MG63 (cell line): ENCODE measurements at places on chromosomes 1 and 21. TPM values are rescaled to one million over a fixed set of nuclear protein-coding genes. Genes with fewer than 3 reads are reported as not detected.

Gene AQP10
- not detected in 2 replicates for total RNA-seq

Gene HNRNPCL4
- total RNA-seq, result not detected in 2 replicates

Gene PGLYRP3
- total RNA-seq, result not detected in 2 replicates

Gene PLCH2
- not detected in 2 replicates for total RNA-seq

Gene CYP4Z1
- total RNA-seq, result not detected in 2 replicates

Gene FASLG
- not detected in 2 replicates for total RNA-seq

Gene OR6N1
- not detected in 2 replicates for total RNA-seq

Gene HCRTR1
- not detected in 2 replicates for total RNA-seq

Gene TMEM35B
- 46.1 and 53.9 TPM in 2 replicates for total RNA-seq

Gene SESN2
- total RNA-seq, result 13.4 and 19.0 TPM in 2 replicates

Gene SIM2
- total RNA-seq, result 4.4 and 8.0 TPM in 2 replicates

Gene COL8A2
- 0.99 and 1.4 TPM in 2 replicates for total RNA-seq

Gene NPR1
- total RNA-seq, result 0.33 TPM in 1 of 2 replicates, not detected in the other

Gene GRIK3
- total RNA-seq, result 0.66 TPM in 1 of 2 replicates, not detected in the other

Gene CALML6
- total RNA-seq, result 0.20 TPM in 1 of 2 replicates, not detected in the other

Gene KIF14
- total RNA-seq, result 11.6 and 15.7 TPM in 2 replicates

Gene PGLYRP4
- not detected in 2 replicates for total RNA-seq

Gene CITED4
- total RNA-seq, result 29.5 and 45.3 TPM in 2 replicates

Gene MTARC1
- 0.26 TPM in 1 of 2 replicates, not detected in the other for total RNA-seq

Gene TAF5L
- total RNA-seq, result 26.9 TPM in 2 replicates

Gene AGRN
- total RNA-seq, result 38.0 and 70.2 TPM in 2 replicates

Gene DNASE2B
- not detected in 2 replicates for total RNA-seq

Gene NRAS
- total RNA-seq, result 77.3 and 111 TPM in 2 replicates

Gene TP73
- 3.1 and 8.3 TPM in 2 replicates for total RNA-seq

Gene C1orf115
- 0.03 TPM in 1 of 2 replicates, not detected in the other for total RNA-seq

Gene SIPA1L2
- 11.4 and 16.8 TPM in 2 replicates for total RNA-seq

Gene FCGR3B
- not detected in 2 replicates for total RNA-seq

Gene FAM78B
- total RNA-seq, result 0.30 TPM in 1 of 2 replicates, not detected in the other

Gene IL22RA1
- total RNA-seq, result 0.86 TPM in 1 of 2 replicates, not detected in the other

Gene S100B
- total RNA-seq, result not detected in 2 replicates

Gene ZNF697
- total RNA-seq, result 0.22 and 0.23 TPM in 2 replicates

Gene CLCNKA
- not detected in 2 replicates for total RNA-seq

Gene MYBPHL
- not detected in 2 replicates for total RNA-seq

Gene FNDC10
- total RNA-seq, result 4.0 and 8.7 TPM in 2 replicates

Gene PLEKHG5
- 0.02 and 1.2 TPM in 2 replicates for total RNA-seq

Gene SV2A
- 0.16 TPM in 1 of 2 replicates, not detected in the other for total RNA-seq

Gene NCMAP
- not detected in 2 replicates for total RNA-seq

Gene WNT3A
- total RNA-seq, result 0.52 TPM in 1 of 2 replicates, not detected in the other

Gene CLCA1
- total RNA-seq, result not detected in 2 replicates

Gene RAVER2
- 7.4 and 7.6 TPM in 2 replicates for total RNA-seq

Gene SERINC2
- total RNA-seq, result 25.8 and 32.4 TPM in 2 replicates
